ENCODE measurements at places on chromosomes 13 and 19.
A peak's percentile ranks its signal among the peaks of the same experiment; 100 is the strongest.

GRCh38 chr19:46739290-46739771 lies 6.5 kb upstream of the FKRP start:
- no peak for DNase-seq
- H3K36me3 ChIP-seq: no peaks in the 10 kb centered on the region
- H3K27ac ChIP-seq: no peak overlapping the region
- no peak overlapping the region for H3K4me3 ChIP-seq
- H3K27me3 ChIP-seq: no peaks in the 10 kb centered on the region

DNA sequence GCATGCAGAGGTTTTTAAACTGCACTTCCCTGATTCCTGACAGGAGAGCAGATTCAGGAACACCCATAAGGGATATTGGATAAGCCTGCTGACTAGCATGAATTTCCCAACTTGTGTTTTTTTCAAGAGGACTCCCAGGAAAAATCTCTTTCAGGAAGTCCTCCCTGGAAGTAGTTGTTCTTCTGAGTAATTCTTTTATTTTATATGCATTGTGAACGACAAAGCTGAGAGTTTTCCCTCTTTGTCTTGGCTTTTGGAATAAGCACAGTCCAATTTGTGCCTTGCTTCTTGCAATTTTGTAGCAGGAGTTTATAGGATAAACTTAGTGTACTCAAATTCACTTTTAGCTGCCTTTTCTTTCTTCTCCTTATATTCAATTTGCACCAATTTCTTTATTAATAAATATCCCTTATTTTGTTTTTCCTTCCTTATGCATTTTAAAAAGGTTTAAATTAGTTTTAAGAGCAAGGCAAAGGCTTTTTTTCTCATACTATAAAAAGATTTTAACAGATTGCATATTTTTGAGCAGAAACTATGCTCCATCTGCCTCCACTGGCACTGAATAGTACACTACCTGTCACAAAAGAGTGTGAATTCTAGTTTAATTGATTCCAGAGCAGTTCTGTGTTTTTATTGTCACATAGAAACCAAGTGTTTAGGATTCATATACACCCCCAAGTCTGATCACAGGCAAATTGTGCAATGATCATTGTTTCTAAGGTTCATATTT lies 543.3 kb upstream of the SPRY2 start:
- DNase-seq: no peak
- no peak overlapping the region for H3K4me3 ChIP-seq
- no peaks in the 10 kb centered on the region for H3K27me3 ChIP-seq

DNA sequence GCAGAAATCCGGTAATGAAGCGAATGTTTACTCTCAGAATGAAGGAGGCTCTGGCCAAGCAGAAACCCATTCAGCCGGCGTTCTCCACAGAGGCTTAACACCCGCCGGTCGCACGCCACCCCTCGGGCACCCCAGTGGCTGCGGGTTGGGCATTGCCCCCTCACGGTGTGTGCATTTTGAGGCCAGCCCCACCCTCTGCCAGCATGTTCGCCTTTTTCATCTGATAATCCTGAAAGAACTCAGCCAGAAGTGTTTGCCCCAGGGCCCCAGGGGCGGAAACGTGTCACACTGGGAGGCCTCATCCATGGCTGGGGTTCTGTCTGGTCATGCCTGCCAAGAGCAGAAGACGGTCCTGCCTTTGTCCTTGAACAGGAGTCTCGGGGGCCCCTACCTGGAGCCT lies 34.2 kb downstream of the COMP start:
- H3K27me3 ChIP-seq: no peaks in the 10 kb centered on the region
- H3K27ac ChIP-seq: no peak overlapping the region
- H3K4me1 ChIP-seq: no peaks in the 10 kb centered on the region

- DNase-seq: no peak
- H3K4me3 ChIP-seq: no peak overlapping the region
- no peaks in the 10 kb centered on the region for H3K36me3 ChIP-seq
- peaks cover 26% of the 10 kb centered on the region for H3K4me1 ChIP-seq
These were observed 2.1 kb downstream of the KCNN4 start for GRCh38 chr19:43778651-43779050.

GRCh38 chr13:30111810-30112209 lies 195.5 kb downstream of the KATNAL1 start:
- H3K4me1 ChIP-seq: peaks cover 38% of the 10 kb centered on the region
- H3K4me3 ChIP-seq: no peak overlapping the region
- DNase-seq: peak; percentile 42
- no peaks in the 10 kb centered on the region for H3K36me3 ChIP-seq

GRCh38 chr19:28217022-28217421 lies 995.9 kb downstream of the UQCRFS1 start:
- H3K27ac ChIP-seq: no peak overlapping the region
- H3K27me3 ChIP-seq: peaks cover 11% of the 10 kb centered on the region
- H3K4me1 ChIP-seq: no peaks in the 10 kb centered on the region
- DNase-seq: no peak
- no peaks in the 10 kb centered on the region for H3K36me3 ChIP-seq

DNA sequence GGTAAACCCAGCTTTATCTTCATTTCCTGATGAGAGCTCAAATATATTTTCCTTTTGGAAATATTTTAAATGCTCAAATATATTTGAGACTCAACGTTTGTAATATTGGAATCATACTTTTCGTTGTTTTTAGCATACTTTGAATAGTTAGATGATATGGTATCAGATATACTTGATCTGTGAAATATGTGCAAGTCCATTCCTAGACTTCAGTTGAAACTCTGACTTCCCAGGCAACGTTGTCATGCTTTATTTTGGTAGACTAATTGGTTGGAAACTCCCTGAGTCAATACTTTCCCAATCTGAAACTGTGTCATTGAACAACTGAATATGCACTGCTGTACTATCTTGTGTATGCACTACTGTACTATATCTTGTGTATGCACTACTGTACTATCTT lies 378.5 kb downstream of the MYO16 start:
- no peaks in the 10 kb centered on the region for H3K27me3 ChIP-seq
- no peaks in the 10 kb centered on the region for H3K36me3 ChIP-seq
- H3K4me1 ChIP-seq: no peaks in the 10 kb centered on the region
- H3K4me3 ChIP-seq: no peak overlapping the region

- no peaks in the 10 kb centered on the region for H3K36me3 ChIP-seq
- H3K27me3 ChIP-seq: no peaks in the 10 kb centered on the region
- H3K4me3 ChIP-seq: no peak overlapping the region
- DNase-seq: no peak
- H3K27ac ChIP-seq: peak overlapping the region; percentile 90
These were observed 45.8 kb downstream of the MLLT1 start for GRCh38 chr19:6233827-6234511.

DNA sequence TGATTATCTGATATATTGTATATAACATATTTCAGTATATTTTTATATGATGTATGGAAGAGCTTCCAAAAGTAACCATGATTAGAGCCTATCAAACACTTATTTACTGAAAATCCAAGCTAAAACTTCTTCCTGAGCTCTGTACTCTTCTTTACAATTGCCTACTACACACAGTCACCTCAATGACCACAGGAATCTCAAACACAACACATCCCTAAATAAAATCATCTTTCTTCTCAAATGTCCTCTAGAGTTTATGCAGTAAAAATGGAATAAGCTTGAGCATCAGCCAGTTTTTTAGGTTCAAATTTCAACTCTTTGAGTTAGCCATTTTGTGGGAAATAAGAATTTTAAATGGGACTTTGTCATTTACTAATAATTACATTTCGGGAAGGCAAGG lies 102.6 kb upstream of the FNDC3A start:
- no peak overlapping the region for H3K4me3 ChIP-seq
- no peak overlapping the region for H3K27ac ChIP-seq
- DNase-seq: peak; percentile 7
- no peaks in the 10 kb centered on the region for H3K4me1 ChIP-seq
- H3K27me3 ChIP-seq: peaks cover 12% of the 10 kb centered on the region

Measured in GM23248 (cell line).